Mesenteric fat pad (tissue), 1 donor: ENCODE measurements at places on chromosomes 11 and 22. TPM values are rescaled to one million over a fixed set of nuclear protein-coding genes. Genes with fewer than 3 reads are reported as not detected.

DNA sequence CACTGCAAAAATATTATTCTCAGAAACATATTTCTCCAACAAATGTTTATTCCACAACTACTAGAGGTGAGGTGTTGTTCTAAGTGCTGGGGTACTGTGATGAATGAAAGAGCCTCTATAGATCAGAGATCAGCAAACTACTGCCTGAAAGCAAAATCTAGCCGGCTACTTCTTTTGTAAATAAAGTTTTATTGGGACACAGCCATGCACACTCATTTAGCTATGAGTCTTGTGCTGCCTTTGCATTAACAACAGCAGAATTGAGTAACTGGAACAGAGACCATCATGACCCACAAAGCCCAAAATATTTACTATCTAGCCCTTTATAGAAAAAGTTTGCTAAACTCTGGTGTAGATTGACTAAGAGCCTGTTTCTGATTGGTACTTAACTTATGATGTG is 37.1 kb upstream of the CRYBB3 start:
- DNase-seq: no peak

DNA sequence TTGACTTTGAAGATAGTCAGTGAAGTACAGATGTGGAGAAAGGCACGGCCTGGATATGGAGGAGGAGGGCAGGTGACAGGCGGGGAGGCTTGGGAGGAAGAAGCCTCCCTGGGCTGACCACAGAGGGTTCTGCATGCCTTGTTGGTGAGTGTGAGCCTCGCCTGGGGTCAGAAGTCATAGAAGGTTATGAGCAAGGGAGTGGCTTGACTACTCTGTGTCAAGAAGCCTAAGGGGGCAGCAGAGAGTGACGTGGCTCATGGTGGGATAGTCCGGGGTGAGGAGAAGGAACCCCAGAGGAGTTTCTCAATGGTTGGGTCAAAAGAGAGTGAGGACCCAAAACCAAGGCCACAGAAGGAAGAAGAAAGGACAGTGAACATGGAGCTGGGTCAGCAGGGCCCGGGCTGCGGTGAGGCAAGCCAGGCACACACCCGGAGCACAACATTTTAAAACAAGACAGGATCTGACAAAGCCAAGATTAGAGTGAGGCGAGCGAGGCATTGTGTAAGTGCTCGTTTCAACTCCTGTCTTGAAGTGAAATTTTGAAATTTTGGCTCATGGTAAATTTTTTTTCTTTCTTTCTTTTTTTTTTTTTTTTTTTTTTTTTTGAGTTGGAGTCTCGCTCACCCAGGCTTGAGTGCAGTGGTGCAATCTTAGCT is 31.9 kb downstream of the PDGFB start:
- DNase-seq: no peak

DNA sequence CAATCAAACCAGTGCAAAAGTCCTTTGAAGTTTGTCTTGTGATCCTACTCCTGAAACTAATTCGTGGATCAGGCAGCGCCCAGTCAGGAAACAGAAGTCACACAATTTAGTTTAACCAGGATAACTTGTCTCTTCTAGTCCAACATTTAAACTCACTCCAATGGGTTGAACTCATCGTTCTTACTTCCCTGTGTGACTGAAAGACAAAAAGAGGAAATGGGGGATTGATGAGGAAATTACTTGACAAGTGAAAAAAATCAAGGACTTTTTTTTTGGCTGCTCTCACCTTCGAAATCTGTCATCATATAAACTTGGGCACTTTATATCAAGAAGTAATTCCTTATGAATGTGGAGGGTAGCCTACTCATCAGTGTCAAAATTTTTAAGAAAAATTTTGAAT is 78.4 kb downstream of the HSD17B12 start:
- no peak for DNase-seq

- DNase-seq: no peak
Measured at GRCh38 chr11:107821199-107821927, 37.2 kb downstream of the SLC35F2 start.

GRCh38 chr11:25991476-25991875 is 340.5 kb upstream of the ANO3 start:
- DNase-seq: no peak

- DNase-seq: no peak
Measured at GRCh38 chr11:37929100-37929653, 1331.1 kb upstream of the RAG2 start.

- DNase-seq: no peak
Measured at GRCh38 chr11:112235750-112236390, 9.6 kb downstream of the PTS start.

- DNase-seq: no peak
Measured at GRCh38 chr11:130171534-130171933, 12.0 kb downstream of the ST14 start.

DNA sequence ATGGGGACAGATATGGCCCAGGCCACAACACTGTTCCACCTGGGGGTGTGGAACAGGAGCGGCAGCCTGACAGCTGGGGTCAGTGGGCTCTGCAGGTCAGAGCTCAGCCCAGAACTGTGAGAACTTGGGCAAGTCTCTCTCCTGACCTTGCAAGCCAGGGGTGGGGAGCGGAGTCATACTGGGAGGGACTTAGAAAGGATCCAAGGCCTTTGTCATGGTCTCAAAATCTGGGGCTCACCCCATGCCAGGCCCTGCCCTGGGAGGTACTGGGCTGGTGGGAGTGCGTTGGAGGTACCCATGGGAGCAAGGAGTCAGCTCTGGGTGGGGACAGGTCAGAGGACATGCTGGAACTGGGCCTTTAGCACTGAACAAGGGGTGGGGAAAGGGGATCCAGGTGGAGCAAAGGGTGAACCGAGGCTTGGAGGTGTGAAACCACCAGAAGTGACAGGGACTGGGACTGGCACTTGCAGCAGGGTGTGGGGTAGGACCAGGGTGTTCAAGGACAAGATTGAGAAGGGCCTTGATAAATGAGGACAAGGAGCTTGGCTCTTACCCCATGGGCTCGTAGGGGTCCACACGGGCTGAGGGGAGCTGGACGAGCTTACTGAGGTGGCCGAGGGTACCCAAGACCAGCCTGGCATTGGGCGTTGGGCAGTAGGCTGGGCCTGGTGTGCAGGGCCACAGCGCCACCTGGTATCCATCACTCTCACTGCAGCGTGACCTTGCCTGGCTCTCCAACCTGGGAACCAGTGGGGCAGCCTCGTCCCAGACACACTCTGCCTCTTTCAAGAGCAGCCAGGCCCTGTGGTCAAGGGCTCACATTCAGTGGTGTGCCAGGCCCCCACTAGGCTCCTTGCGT is 7.4 kb upstream of the PMM1 start:
- no peak for DNase-seq

- DNase-seq: no peak
Measured at GRCh38 chr22:23047742-23048141, 22.6 kb upstream of the GNAZ start.

DNA sequence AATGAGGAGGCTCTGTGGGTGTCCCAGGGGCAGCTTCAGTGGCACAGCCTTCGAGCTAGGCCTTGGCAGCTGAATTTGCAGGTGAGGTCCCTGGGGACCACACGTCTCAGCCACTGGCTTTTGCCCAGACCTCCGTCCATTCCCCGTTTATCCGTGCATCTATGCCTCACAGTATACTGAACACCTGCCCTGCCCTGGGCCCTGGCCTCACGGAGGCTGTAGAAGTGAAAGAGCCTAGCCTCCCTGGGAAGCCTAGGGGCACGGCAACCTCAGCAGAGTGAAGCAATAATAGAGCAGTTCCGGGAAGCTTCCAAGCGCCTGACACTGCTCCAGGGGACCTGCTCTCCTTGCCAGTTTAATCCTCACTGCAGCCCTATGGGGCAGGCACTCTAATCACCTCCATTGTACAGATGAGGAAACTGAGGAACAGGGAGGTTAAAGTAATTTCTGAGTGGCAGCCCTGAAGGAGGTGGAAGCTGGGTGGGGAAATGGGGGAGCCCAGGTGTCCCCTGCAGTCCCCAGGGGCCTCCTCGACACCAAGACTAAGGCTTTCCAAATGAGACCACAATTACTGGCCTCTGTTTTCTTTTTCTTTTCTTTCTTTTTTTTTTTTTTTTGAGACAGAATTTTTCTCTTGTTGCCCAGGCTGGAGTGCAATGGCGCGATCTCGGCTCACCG is 2.7 kb upstream of the NFAM1 start:
- DNase-seq: no peak

- DNase-seq: no peak
Measured at GRCh38 chr11:114163229-114163631, 103.7 kb downstream of the ZBTB16 start.

- DNase-seq: no peak
Measured at GRCh38 chr11:10762185-10762584, 11.1 kb downstream of the CTR9 start.

GRCh38 chr11:95625164-95625900 is 164.2 kb downstream of the FAM76B start:
- DNase-seq: no peak

GRCh38 chr11:88620568-88621130 is 283.1 kb upstream of the CTSC start:
- no peak for DNase-seq

DNA sequence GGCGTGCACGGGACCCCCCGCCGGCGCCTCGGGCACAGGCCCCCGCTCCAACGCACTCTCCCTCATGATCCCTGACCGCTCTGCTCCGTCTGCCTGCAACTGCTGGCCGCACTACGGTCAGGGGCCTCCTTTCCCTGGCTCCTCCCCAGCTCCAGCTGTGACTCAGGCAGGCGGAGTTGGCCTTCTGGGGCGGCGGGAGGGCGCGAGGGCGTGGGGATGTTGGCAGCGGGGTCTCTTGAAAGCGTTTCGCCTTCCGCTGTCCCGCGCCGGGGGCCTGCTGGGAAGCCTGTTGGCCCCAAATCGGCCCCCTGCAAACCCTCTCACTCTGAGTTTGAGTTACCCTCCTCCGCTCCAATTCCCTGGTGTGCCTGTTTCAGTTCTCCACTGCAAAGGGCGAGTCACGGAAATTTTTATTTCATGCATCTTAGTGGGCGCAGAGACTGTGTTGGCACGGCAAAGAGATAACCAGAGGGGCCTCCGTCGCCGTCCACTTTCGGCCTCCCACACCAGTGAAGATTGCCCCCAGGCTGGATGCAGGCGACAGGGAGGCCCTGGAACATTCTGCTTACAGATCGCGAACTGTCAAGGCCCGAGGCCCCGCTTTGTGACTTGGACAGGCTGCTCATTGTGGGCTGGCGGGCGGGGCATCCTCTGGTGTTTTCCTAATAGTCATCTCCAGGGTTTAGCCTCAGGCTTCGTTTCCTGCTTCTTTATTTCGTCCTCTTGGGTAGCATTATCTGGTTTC is at the start of gene CAVIN3:
Gene CAVIN3, minus strand, starts transcription at position 91 of the 745 bp plus-strand sequence. Its CDS starts 25 bp downstream, at position 66.
- peak; percentile 96 for DNase-seq

DNA sequence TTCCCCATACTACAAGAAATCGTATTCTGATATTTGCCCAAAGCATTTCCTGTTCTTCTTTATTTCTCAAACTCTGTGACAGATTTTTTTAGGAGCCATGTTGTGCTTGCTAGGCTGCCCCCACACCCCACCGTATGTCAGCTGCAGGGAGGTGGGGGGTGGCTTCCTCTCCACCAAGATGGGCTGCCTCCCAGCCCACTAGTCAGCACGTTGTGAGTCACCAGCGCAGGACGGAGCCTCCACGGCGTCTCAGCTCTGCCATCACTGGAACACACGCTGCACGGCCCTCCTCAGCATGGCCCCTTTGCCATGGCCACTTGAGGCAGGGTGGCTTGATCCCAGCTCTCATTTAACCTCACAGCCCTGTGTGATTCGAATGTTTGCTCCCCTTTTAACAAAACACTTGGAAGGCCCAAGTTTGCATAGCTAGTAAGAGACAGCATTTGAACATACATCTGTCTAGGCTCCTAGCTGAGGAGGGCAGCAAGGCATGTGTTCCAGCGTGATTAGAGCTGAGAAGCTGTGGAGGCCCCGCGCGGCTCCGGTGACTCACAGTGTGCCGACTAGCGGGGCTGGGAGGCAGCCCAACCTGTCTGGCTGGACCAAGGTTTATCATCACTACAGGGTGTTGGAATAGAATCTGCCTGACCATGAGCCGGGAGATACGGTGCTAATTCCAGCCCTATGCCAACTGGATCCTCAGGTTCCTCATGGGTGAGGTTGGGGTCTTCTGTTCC is 180.7 kb upstream of the NCAM1 start:
- no peak for DNase-seq

- no peak for DNase-seq
Measured at GRCh38 chr11:100930185-100930778, 199.3 kb downstream of the PGR start.

- DNase-seq: no peak
Measured at GRCh38 chr22:26921726-26922125, 264.3 kb downstream of the MIAT start.

DNA sequence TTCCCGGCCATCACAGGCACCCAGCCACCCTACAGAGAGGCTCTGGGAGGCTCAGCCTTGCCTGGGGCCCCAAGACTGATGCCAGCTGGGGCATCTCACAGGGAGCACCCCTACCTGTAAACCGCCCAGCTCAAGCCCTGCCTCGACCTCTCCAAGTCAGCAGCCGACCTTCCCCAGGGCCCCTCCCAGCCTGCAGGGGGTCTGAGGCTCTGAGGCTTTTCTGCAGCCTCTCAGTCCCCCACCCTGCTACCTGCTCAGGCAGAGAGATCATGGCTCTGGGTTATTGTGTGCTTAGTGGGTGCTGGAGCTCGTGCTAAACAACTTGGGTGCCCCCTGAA is 23.1 kb upstream of the RTN4R start:
- DNase-seq: no peak

- DNase-seq: no peak
Measured at GRCh38 chr11:2661173-2662023, 38.4 kb downstream of the KCNQ1OT1 start.

- DNase-seq: no peak
Measured at GRCh38 chr11:81787584-81788049, 946.0 kb downstream of the FAM181B start.

DNA sequence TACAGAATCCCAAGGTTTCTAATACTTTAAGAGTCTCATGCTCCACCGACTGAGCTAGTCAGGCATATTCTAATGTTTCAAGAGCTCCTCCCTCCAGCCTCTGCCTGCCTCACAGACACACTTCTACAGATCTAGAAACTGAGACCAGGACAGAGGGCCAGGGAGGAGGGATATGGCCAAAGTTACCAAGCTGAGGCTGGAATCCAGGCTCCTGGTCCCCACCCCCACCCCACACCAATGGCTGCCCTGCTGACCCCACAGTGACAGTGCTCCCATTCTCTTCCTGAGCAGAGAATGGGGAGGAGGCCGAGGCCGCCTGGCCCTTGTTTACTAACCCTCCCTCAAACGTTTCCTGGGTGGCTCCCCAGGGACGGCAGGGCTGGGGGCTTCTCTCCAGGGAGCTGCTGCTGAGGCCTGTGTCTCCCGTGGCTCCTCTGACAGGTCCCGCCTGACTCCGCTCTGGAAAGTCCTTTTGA is 2.2 kb downstream of the PLEKHB1 start:
- no peak for DNase-seq

VWCE gene
- total RNA-seq: 7.7 TPM

OR51E2 gene
- not detected for total RNA-seq

LRRC75B gene
- total RNA-seq: 6.0 TPM

ARHGAP8 gene
- total RNA-seq: 8.2 TPM

SLC22A6 gene
- not detected for total RNA-seq

SGSM1 gene
- 0.16 TPM for total RNA-seq

PRSS23 gene
- total RNA-seq: 66.5 TPM

MMP3 gene
- 1.5 TPM for total RNA-seq

CASP5 gene
- total RNA-seq: 0.29 TPM

RBM4 gene
- 95.7 TPM for total RNA-seq

MPPED2 gene
- total RNA-seq: 4.9 TPM
